Fibroblast of skin of abdomen (primary cell): ENCODE measurements at places on chromosomes 12 and 14.

DNA sequence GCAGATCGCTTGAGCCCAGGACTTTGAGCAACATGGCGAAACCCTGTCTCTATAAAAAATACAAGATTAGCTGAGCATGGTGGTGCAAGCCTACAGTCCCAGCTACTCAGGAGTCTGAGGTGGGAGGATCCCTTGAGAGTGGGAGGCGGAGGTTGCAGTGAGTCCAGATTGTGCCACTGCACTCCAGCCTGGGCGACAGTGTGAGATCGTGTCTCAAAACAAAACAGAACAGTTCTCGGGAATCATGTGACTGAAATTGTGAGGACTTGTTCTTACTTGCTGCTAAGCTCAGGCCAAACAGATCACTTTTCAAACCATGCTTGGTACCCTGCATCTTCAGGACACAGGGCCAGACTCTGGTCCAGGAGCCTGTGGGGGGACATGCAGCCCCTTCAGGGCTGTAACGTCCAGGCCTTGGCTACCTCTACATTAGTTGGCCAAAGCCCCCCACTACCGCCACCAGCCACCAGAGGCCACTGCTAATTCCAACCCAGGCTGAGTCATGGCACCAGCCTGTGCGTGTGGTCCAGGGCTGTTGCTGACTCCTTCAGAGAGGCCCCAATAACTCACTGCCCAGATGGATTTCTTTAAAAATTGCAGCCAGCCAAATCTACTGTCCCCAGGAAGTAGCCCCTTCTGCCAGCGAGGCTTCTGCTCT, 33.4 kb upstream of the SYNDIG1L start:
- DNase-seq, result peak; percentile 58

- DNase-seq, result peak; percentile 96
These were observed at the start of gene DYNLL1 for GRCh38 chr12:120495731-120496412. Gene DYNLL1 (plus strand): TSS chr12:120496113. CDS start chr12:120496422, 309 bp downstream.

DNA sequence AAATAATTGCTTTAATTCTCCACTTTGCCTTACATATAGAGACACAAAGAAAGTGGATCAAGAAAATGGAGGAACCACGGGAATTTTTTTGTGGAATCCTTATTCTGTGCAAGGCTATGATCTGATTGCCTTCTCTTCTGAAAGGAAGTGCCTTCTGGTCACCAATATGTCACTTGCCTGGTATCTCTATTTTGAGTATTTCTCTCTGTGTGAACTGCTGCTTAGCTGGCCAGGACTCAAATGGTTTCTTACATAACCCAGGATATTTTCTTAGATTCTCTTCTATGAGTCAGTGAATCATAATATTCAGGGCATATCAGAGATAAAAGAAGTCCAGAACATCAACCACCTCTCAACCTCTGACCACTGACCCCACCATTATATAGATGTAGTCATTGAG, 156.1 kb downstream of the DIO2 start:
- no peak for DNase-seq

GRCh38 chr12:68568922-68569569, 41.7 kb upstream of the RAP1B start:
- DNase-seq, result no peak

- peak; percentile 58 for DNase-seq
These were observed 20.3 kb downstream of the PRICKLE1 start for GRCh38 chr12:42568952-42569915.

- DNase-seq, result no peak
These were observed 29.1 kb upstream of the ADAM20 start for GRCh38 chr14:70563869-70564268.

DNA sequence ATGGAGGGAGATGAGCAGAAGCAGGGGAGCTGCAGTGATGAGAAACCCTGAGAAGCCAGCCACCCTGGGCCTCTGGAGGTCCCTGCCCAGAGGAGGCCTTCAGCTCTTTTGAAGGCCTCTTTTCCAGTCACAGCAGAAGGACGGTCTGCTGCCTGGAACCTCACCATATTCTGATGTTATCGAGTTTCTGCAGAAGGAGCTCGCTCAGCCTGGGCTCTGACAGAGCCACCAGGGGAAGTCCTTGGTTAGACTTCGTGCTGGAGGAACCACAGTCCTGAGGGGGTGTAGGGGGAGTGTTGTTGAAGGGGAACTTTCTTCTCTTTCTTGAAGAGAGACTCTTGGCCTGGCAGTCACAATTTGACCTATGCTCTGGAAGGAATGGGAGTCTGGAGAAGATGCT, 25.1 kb upstream of the BATF start:
- no peak for DNase-seq

GRCh38 chr12:1403417-1403816, 191.0 kb downstream of the FBXL14 start:
- DNase-seq, result no peak

- DNase-seq, result no peak
These were observed 194.0 kb downstream of the EGLN3 start for GRCh38 chr14:33756833-33757232.

DNA sequence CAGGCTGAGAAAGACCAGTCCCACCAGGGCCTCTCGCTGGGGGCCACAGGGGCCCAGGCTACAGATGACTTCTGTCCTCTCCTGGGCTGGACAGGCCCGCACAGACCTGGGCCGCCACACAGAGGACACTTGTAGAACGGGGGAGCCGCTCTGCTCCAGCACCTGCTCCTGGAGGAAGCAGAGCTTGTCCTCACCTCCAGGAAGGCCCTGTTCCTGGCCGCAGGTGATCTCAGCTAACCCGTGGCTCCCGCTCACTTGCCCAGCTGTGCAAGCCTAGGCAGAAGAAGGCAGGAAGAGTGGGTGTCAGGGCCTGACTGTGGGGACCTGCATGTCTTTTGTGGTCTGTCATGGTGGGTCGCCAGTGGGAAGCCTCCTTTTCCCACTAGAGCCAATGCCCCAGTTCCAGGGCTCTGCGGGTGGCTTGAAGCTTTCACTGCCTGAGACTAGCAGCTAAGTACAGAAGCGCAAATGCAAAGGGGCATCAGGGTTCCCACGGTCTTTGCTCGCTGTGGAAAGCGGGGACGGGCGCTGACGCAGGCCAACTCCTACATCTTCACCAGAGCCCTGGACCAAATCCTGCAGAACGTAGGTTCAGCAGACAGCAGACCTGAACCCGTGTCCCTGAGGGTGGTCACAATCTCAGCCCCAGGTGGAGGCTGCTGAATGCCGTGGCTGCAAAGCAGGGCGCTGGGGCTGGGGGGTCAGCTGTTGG, 8.8 kb upstream of the CEP170B start:
- DNase-seq, result no peak
